Stimulated activated CD8-positive, alpha-beta memory T cell treated with anti-CD3 and anti-CD28 coated beads, Interleukin-2, amount 100 ng/mL, for 1 hour (primary cell): ENCODE measurements at places on chromosomes 12 and 14.

GRCh38 chr12:83538361-83538965, 851.8 kb downstream of the TMTC2 start:
- no peak for DNase-seq

DNA sequence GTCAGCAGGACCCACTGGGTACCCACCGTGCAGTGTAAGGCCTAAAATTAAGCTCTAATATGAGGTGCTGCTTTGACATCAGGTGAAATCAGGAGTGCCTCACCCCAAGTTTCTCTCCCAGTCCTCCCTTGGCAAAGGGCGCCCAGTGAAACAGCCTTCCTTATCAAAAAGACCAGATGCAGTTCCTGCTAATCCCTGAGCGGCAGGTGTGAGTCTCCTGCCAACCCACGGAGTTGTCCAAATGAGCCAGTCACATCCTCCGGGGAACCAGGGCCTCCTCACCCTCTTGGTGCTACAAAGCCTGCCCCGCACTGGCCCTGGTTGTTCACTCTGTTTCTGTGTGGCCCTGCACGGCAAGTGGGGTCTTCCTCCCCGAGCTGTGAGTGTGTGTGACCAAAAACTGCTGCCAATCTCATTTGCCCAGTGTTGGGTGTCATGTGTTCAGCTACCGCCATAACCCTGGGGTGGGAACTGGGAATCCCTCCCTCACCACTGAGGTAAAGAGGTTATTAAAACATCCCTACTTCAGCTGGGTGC, 20.2 kb upstream of the P2RX4 start:
- no peak for DNase-seq

DNA sequence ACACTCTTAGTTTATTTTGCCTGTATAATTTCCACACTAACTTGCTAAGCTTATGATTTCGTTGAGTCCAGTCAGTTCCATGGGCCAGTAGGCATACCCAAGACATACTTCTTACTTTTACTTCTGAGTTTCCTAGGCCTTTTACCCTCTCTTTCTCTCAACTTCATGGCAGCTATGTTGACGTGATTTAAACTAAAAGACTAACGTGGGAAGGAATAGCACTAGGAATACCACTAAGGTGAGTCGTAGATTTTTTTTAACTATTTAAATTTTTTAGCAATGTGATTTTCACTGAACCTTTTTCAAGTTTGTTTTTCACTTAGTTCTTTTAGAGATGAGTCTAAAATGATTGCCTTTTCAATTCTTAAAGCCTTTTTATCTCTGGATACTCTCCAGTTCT, 793.5 kb upstream of the NOVA1 start:
- DNase-seq = no peak

DNA sequence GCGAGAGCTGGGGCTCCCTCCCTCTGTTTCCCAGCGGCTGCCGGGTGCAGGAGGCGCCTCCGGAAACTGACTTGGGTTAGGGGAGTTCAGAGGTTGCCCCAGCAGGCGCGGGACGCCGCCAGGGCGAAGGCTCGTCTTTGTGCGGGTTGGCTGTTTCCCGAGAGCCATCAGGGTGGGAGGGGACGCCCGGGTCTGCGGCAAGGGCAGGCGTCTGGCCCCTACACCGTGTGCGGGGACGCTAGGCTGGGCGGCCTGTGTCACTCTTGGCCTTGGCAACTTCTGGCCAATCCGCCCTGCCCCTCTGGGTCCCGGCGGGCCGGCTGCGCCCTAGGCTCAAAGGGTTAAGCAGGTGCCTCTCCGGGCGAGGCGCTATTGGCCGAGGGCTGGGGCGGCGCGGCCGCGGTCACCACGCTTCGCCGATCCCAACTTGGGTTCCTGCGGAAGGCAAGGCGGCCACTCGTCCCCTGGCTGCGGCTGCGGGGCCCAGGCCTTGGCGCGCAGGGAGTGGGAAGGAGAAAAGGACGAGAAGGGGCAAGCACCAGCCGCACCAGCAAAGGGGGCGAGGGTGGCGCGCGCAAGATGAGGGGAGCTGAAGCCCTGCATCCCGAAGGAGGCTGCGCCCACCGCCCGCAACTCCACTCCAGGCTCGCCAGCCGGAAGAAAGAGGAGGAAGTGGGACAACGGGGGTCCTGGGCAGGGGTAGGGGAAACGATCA, 5.6 kb upstream of the NPAS3 start:
- no peak for DNase-seq

GRCh38 chr14:95503365-95504134, 12.9 kb downstream of the SYNE3 start:
- no peak for DNase-seq

- DNase-seq = no peak
These were observed 2.6 kb downstream of the GARIN2 start for GRCh38 chr14:67191768-67192290.

- no peak for DNase-seq
These were observed 37.7 kb downstream of the SYNE2 start for GRCh38 chr14:63890553-63890952.

DNA sequence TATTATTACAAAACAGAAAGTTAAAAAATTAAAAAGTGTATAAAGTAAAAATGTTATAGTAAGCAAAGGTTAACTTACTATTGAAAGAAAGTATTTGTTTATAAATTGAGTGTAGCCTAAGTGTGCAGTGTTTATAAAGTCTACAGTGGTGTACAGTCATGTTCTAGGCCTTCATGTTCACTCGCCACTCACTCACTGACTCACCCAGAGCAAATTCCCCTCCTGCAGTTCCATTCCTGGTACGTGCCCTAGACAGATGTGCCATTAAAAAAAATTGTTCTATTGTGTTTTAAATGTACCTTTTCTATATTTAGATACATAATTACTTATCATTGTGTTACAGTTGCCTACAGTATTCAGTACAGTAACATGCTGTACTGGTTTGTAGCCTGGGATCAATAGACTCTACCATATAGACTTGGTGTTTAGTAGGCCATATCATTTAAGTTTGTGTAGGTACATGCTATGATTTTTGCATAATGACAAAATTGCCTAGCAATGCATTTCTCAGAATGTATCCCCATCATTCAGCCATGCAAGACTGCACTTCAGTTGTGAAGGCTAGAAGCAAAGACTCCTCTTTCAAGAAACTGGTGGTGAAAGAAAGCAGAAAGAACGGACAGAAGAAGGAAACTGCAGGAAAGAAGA, 100.6 kb downstream of the DACT1 start:
- no peak for DNase-seq

DNA sequence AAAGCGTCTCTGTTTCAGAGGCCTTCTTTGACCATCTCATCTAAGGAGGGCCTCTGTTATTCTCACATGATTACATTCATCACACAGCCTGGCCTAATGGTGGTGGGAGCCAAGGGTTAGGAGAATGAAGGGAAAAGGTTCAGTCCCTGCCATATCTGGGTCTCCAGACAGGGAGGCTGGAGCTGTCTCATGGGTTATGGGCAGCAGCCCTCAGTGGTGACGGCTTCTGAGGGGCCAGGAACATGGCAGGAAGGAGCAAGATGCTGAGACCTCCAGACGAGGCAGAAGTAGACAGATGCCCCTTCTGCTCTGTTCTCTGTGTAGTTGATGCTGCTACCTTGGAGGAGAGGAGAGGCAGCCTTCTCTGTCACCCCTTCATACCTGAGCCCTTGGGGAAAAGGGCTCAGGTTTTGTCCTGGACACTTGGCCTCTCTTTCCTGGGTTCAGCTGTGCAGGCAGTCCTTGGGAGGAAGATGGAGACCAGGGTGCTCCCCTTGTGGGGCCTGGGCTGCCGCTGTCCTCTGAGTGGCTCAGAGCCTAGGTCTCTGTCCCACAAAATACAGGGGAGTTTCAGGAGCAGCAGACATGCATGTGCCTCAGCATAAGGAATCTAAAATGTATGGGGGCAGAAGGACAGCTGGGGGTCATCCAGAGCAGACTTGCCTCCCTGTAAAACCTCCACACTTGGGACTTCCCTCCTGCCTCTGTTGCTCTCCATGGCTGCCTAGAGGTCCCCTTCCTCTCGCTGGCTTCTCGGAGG, 3.6 kb downstream of the IFI27L2 start:
- DNase-seq = no peak

GRCh38 chr12:38160318-38161122, 156.1 kb upstream of the ALG10B start:
- DNase-seq = no peak

DNA sequence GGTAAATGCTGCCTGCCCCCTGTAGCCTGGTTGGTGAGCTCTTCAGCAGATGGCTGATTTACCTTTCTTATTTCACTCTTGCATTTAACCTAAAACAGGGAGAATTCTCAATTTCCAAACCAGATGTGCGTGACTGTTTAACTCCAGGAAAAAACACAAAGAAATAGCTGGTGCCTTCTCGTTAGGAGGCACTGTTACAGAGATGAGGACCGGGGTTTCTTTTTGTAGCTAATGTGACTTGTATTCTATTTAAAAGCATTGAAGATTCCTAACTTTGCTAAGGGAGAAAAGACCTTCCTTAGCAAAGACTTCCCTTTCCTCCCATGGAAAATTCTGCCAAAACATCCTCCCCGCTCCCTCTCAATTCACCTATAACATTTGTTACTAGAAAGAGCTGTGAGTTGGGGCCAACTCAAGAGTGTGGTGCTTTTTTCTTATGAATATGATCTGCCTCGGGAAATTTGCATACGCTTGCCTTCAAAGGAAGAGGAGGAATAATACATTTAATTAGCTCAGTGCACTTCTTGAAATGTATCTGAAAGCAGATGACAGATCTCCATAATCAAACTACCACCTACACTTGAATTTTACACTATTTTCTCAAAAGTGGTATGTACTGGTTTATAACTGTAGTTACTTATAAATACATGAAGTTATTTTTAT, 102.0 kb upstream of the ARID2 start:
- DNase-seq = no peak

DNA sequence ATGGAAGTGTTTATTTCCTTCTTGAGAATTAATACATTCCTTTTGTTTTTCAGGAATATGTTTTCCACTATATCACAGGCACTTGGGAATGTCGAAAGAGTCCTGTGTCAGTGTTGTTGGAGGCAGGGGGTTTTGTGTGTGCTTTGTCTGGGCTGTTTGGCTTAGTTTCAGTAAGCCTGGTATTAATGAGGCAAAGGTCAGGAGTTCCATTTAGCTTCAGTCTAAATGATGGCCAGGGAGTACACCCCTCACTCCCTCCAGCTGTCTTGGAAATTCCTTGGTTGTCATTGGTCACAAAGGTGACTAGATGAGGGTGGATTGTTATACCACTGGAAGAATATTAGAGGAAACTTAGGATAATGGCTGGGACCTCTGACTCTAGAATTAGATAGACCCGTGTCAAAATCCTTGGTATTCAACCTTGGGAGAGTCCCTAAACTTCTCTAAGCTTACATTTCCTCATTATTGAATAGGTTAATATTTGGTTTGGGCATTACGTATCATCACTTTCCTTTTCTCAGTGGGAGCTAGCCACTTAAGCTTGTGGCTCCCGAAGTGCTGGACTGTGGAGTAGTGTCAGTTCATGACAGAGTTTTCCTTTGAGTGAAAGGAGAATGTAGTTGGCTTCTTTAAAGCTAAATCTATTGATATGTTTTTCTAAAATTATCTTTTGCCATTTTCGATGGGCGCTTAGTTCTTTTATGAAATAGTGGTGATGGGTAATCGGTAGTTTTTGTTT, 5.2 kb downstream of the FRS2 start:
- DNase-seq = no peak

- no peak for DNase-seq
These were observed 480.8 kb downstream of the RMST start for GRCh38 chr12:97943359-97943758.

GRCh38 chr12:89951694-89952060, 243.0 kb upstream of the ATP2B1 start:
- no peak for DNase-seq

DNA sequence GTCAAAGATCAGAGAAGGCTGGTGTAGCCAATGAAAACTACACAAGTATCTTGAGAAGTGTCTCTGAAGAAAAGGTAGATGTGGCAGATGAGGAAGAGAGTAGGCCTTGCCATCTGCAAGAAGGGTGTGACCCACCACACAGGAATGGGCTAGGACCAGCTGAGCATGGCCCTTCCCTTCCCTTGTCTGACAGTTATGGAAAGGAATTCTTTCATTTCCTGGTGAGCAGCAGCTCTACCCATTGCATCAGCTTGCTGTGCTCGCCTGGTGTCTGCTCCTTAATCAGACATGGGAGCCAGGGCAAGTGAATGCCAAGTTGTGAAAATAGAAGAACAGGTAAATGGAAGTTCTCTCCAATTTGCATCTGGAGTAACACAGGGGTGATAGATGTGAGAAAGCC, 145.2 kb upstream of the KRR1 start:
- DNase-seq = no peak

- DNase-seq = no peak
These were observed 56.4 kb upstream of the ATP2A2 start for GRCh38 chr12:110224379-110225304.

GRCh38 chr12:75954041-75954440, 77.5 kb downstream of the PHLDA1 start:
- DNase-seq = no peak

DNA sequence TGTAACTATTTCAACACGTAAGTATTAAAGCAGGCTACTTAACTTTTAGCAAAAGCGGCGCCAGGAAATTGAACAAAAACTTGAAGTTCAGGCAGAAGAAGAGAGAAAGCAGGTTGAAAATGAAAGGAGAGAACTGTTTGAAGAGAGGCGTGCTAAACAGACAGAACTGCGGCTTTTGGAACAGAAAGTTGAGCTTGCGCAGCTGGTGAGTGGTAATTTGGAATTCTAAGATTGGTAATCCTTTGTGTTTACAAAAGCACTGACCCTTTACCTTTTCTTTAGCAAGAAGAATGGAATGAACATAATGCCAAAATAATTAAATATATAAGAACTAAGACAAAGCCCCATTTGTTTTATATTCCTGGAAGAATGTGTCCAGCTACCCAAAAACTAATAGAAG, 4.0 kb downstream of the PNN start:
- DNase-seq = no peak

DNA sequence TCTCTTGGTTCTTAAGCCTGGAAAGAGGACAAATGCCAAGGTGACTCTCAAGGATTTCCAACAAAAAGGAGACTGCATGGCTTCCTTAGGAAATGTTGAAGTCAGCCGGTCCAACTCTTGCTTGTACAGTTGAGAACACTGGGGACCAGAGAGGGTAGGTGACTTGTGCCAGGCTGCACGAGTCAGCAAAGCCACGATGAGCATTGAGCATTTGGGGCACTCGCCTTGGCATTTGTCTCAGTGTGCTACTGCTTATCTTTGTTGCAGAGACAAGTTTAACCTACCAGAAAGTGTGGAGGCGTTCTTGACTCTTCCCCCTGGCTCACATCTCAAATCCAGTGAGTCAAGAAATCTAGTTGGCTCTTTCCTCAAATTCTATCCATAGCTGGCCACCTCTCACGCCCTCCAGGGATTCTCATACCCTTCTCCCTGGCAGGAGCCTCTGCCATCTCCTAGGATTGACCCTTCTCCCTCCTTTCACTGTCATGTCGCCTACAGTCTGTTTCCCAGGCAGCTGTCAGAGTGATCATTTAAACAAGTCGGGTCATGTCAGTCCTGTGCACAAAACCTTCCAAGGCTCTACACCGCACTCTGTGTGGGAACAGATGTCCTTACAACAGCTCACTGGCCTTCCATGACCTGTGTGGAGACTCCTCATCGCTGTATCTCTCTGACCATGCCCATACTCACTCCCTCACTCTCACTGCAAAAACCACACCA, 17.2 kb upstream of the KRT83 start:
- DNase-seq = no peak
